Body of pancreas (tissue), 4 donors: ENCODE measurements at places on chromosomes 1 and 21.

GRCh38 chr21:46424039-46424591 lies 34.6 kb upstream of the DIP2A start:
- DNase-seq = no peak

DNA sequence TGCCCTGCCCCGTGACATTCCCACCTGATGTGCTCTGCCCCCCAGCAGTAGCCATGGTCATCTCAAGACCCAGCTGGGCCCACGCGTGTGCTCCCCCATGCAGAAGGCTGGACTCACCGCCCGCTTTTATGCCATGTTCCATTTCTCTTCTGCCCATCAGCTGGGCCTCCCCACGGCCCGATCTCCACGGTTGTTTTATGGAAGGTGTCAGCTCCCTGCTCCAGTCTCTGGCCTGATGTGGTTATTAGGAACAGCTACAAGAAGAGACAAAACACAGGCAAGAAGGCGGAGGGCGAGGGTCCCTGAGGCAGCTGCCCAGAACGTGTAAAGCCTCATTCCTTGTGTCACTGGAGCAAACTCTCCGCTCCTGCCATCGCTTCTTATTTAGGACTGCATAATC lies 50.2 kb upstream of the DISP3 start:
- DNase-seq = no peak

GRCh38 chr1:200710166-200710565 lies 28.5 kb upstream of the CAMSAP2 start:
- DNase-seq = no peak

DNA sequence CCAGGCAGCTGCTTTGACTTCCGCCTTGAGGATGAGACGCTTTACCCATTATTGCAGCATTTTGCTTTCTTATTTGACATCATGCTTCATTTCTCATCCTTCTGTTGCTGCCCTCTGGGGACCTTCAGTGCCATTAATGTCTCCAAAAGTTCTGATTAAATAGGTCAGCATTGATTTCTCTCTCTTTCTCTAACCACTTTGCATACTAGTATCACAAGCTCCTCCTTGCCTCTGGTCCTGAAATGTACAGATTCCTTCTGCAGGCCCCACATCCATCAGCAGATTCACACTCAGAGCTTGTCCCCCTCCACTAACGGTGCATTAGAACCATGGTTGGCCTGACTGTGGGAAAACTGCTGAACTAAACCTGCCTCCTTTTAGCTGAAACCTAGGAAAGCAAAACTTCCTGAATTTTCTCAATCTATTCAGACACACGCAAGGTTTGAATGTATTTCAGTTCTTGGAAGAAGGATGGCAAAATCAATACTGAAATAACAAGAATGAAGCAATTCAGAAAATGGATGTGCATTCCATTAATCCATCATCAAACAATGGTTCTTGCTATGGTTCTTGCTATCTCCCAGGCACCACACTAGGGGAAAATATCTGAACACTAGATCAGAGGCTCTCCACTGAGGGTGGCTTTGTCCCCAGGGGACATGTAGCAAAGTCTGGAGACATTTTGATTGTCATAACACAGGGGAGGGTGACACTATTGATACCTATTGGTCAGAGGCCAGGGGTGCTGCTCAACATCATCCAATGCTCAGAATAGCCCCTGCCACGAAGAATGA lies 154.5 kb downstream of the PCP4 start:
- DNase-seq = no peak

- DNase-seq = peak; percentile 18
Measured at GRCh38 chr1:905811-906599, 17.7 kb upstream of the SAMD11 start.

DNA sequence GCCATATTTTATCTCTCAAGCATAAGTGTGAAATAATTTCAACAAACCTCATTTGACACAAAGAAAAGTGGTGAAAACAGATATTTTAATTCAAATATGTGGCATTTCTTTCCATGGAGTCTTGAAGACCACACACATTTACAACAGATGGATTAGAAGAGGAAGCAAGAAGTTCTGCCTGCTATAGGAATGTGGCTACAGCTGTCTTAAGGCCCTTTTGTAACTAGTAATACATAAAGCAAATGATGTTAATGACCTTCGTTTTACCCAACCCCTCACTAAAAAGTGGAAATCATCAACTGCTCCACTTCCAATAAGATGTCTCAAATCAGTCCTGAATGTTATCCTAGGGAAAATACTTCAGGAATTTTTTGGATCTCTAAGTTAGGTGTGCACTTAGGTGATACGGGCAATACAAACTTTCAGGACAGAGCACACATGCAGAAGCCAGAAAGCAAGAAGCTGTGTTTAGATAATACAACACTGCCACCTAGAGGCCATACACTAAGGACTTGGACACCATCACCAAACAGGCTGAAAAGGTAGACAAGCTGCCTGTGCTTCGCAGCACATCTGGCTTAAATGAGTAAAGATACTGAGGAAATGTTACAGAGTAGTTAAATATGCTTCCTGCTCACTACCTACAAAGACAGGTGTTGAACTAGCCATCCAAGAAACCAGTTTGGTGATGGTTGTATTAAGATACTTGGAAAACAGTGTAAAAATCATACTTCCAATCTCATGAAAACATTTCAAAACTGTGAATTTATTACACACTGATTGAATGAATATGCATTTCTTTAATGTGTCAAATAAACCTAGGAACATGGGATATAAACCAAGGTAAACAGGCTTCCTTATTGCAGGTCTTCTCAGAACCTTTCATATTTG lies 24.4 kb downstream of the RRAGC start:
- peak; percentile 58 for DNase-seq

GRCh38 chr1:3718764-3719163 lies 33.5 kb upstream of the CCDC27 start:
- no peak for DNase-seq

DNA sequence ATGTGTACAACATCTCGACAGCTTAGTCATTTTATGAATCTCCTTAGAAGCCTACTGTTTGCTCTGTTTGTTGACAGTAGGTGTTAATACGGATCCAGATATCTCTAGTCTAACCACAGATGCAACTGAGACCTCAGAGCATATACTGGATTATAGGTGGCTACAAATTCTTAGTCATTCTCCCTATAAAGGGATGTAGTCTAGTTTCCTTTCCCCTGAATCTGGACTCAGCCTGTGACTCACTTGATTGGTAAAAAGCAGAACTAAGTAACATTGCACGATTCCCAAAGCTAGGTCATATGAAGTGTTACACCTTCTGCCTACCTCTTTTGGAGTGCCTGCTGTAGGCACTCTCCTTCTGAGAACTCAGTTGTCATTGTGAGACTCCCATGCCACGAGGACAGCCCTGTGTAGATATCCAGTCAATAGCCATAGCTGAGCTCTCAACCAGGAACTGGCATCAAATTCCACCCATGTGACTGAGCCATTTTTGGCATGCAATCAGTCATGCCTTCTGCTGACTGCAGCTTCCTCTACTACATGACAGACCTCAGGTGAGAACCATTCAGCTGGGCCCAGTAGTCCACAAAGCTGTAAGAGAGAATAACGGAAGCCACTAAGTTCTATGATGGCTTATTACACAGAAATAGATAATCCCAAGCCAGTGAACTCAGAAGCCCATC lies 135.9 kb upstream of the CHRM3 start:
- DNase-seq = peak; percentile 59

- DNase-seq = no peak
Measured at GRCh38 chr1:244065063-244065793, 14.1 kb downstream of the ZBTB18 start.

DNA sequence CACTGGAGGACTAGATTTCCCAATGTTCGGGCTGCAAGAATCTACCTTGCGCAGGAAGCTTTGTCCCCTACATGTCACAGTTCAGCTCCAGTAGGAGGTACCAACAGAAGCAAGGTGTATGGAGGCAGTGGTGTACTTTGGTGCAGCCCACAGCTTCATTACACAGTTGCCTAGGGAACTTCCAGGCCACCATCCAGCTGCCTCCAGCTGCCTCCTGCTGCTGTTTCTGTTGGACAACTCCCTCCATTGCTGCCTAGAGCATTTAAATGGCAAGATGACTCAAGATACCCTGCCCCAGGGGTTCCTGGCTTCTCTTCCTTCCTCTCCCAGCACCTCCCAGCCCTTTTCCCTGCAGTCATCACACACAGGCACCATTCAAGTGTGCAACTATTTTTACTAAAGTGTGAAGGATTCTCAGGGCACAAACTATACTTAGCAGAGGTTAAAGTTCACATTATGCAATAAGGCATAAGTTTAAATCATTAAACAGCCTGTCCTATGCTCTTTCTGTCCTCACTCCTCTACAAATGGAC lies 39.0 kb upstream of the ATP1A1 start:
- DNase-seq = peak; percentile 50

DNA sequence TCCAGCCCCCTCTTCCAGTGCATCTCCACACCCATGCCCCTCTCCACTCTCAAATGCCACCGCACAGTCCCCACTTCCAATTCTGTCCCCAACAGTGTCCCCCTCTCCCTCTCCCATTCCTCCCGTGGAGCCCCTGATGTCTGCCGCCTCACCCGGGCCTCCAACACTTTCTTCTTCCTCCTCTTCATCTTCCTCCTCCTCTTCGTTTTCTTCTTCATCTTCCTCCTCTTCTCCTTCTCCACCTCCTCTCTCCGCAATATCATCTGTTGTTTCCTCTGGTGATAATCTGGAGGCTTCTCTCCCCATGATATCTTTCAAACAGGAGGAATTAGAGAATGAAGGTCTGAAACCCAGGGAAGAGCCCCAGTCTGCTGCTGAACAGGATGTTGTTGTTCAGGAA lies 80.8 kb downstream of the PRDM2 start:
- DNase-seq = no peak

GRCh38 chr21:39774227-39774626 lies 29.2 kb downstream of the IGSF5 start:
- DNase-seq = no peak

DNA sequence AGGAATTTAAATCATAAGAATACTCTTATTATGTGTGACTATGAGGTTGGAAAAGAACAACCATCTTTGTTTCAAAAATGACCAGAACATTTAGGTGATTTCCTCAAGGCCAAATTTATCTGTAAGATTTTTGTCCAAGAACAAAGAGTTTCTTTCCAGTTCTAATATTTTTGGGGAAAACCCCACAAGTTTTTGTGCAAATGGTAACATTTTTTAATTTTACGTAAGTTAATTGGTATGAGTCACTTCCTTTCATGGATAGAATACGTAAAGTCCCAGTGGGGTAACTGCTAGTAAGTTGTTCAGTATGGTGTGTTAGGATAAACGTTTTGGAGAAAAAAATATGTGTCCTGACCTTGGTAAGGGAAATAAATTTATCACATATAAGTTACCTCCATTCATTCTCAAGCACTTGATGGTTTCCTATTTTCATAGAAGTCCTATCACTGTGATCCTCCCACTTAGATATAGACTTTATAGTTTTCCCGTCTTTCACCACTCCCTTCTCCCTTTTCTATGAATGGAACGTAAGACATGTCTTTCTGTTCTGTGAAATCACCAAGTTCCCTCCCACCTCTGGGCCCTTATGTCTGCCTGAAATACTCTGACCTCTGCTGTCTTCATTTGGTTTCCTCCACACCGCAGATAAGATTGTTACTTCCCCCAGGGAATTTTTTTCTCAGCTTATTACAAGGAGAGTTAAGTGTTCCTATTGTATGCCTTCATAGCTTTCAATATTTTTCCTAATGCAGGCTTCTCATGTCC lies 34.9 kb upstream of the TSNAX start:
- no peak for DNase-seq

GRCh38 chr1:218401998-218402785 lies 57.1 kb downstream of the TGFB2 start:
- no peak for DNase-seq

GRCh38 chr1:99659755-99660210 lies 13.9 kb downstream of the PALMD start:
- no peak for DNase-seq

DNA sequence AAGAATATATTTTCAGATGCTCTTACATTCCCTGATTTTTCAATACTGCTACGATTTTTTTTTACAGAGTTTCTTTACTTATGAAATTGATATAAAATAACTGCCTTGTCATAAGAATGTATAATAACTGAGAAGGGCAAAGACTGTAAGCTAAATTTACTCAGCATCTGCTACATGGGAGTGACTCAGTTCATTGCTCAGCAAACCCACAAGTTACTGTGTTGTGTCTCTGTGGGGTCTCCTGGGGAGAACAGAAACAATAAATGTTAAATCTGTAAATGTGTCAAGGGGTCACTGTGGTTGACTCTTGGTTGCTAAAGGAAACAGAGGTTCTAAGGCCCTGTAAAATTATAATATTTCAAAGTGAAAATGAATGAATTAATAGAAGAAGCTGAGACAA lies 210.3 kb upstream of the CACYBP start:
- DNase-seq = no peak

DNA sequence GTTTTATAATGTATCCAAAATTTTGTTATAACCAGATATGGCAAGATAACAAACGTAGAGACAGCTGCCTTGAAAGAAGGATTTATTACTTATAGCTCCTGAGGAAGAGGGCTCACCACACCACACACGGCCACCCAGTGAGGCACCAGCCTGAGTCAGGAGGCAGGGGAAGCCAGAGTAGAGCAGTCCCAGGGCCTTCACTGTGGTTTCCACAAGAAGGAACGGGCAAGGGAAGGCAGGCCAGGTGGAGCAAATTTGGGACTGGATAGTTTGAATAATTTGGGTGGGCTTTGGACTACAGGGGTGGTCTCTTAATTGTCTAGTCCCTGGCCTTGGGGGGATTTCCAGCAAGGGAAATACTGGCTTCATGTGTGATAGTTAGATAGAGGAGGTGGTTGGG lies 72.5 kb downstream of the RRAGC start:
- no peak for DNase-seq

DNA sequence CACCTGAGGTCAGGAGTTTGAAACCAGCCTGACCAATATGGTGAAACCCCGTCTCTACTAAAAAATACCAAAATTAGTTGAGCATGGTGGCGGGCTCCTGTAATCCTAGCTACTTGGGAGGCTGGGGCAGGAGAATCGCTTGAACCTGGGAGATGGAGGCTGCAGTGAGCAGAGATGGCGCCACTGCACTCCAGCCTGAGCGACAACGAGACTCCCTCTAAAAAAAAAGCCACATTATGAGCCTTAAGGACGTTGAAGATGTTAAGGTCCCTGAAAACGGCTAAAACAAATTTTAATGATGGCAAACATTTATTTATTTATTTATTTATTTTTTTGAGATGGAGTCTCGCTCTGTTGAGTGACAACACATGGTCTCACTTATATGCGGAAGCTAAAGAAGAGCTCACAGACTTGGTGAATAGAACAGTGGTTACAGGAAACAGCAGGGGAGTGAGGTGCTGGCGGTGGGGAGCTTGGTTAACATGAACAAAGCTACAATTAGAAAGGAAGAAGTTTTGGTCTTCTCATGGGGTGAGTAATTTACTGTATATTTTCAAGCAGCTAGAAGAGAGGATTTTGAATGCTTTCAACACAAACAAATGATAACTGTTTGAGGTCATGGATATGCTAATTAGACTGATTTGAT lies 47.1 kb downstream of the TCP10L start:
- no peak for DNase-seq

GRCh38 chr1:12180315-12180714 lies 13.5 kb downstream of the TNFRSF1B start:
- DNase-seq = no peak

- DNase-seq = no peak
Measured at GRCh38 chr1:241419986-241420385, 63.0 kb upstream of the RGS7 start.

GRCh38 chr1:167447521-167448136 lies 70.7 kb downstream of the CD247 start:
- DNase-seq = peak; percentile 64

- DNase-seq = no peak
Measured at GRCh38 chr21:36478207-36478701, 1.7 kb downstream of the CLDN14 start.

GRCh38 chr1:2583871-2584351 lies 2.7 kb upstream of the PRXL2B start:
- DNase-seq = peak; percentile 60

GRCh38 chr1:221809091-221810029 lies 67.5 kb upstream of the DUSP10 start:
- DNase-seq = no peak
